Activated naive CD8-positive, alpha-beta T cell treated with anti-CD3 and anti-CD28 coated beads, Interleukin-2, amount 10 ng/mL, durations not matched to agents 7 days and 5 days (primary cell): ENCODE measurements at places on chromosomes 4 and X.
A peak's percentile ranks its signal among the peaks of the same experiment; 100 is the strongest.

- DNase-seq, result no peak
Observed at GRCh38 chr4:65624651-65625050, 45.6 kb downstream of the EPHA5 start.

GRCh38 chr4:15657366-15657765 lies 2.2 kb upstream of the FBXL5 start:
- no peak for DNase-seq

DNA sequence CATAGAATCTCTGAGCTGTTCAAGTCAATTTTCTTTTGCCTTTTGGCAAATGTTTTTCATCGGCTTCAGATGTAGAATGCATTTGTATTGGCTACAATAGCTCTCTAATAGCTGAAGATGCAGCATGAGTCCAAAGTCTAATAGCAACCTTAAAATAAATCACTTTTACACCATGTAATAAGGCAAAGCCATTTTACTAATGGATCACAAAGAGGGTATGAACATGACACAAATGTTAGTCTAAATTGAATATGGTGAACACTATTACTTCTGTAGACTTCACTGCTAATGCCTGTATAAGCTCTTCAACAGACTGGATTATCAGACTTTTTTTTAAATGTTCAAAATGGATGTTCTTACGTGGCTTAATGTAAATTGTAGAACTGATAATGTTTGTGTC lies 645.3 kb downstream of the TLL1 start:
- no peak for DNase-seq

- no peak for DNase-seq
Observed at GRCh38 chr4:144709159-144709558, 63.2 kb downstream of the HHIP start.

DNA sequence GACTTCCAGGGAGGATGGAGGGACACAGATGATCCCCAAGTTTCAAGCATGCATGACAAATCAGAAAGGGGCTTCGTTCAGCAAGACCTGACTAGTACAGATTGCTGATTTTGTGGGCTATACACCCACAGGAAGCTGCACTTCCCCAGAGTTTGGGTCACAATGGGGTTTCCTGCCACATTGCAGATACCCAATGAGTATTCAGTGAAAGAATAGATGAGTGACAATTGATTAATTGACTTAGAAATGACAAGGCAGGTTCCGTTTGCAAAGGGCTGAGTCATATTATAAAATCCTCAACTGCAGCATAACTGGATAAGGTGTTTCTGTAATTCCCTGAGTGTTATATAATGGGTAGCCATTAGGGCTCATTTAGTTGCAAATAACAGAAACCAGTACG lies 146.6 kb upstream of the TBL1X start:
- DNase-seq, result peak; percentile 29

- DNase-seq, result no peak
Observed at GRCh38 chr4:182206916-182207315, 36.3 kb upstream of the TENM3 start.

DNA sequence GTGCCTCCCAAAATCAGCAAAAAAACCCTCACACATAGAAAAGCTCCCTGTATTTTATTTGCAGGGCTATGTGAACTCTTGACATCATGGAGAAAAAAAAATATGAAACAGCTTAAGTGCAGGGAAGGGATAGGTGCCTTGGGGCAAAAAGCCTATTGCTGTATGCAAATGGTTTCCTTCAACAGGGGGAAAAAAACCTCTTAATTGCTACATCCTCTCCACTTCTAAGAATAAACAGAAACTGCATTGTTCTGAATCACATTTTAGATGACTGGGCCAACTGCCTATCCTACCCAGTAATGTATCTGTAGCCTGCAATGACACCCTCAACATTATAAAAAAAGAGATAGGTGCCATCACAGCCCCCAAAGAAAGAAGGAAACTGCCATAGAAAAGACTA lies 229.4 kb upstream of the GALNTL6 start:
- no peak for DNase-seq

GRCh38 chr4:68691186-68691585 lies 20.7 kb upstream of the UGT2B15 start:
- DNase-seq, result no peak

- no peak for DNase-seq
Observed at GRCh38 chrX:4179031-4179430, 465.6 kb upstream of the PRKX start.

DNA sequence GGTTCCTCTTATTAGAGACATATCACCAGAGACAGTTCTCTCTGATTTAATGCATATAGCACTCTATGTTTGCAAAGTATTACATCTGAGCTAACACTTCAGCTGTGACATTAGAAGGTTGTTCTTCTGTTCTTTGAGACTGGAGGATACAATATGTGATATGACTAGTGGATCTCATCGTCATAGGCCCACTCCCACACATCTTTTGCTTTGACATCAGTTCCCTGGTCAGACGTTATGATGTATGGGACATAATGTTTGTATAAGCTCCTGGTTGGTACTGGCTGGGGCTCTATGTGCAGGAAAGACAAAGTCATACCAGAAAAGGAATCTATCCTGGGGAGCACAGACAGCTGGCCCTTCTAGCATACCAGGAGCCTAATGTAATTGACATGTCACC lies 57.7 kb upstream of the MAML3 start:
- DNase-seq, result no peak

- DNase-seq, result no peak
Observed at GRCh38 chr4:6225469-6225868, 25.1 kb upstream of the JAKMIP1 start.

DNA sequence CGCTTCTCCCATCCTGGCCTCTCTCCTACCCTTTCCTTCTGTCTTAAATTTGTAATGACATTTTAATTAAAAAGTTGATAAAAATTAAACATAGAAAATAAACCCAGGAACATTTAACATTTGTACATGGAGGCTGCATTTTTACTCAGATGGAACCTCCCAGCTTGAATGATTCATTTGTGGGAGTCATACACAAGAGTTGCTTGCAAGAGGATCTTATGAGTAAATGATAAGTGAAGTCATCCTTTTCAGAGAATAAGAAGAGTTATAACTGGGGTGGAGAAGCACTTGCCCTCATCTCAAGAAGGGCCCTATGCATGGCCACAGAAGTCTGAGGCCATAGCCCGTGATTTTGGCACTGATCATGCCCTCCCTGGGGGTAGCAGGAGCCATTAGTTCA lies 482.9 kb upstream of the BOD1L1 start:
- no peak for DNase-seq

DNA sequence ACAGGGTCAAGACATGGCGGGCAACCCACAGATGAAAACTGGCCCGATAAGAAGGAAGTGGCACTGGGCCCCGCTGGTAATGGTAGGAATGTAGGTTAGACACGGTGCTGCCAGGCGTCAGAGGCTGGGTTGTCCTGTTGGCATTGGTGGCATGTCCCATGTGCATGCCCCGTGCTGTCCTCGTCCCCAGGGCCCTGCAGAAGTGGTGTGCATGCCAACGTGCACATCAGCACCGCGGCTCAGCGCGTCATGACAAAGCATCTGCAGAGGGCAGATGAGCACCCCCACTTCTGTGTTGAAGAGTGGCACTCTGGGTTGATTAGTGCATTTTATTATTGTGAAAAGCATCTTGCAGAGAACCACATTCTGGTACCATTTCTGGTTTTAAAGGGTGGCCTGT lies 35.6 kb downstream of the NELFA start:
- no peak for DNase-seq

- no peak for DNase-seq
Observed at GRCh38 chr4:187141101-187141500, 417.4 kb upstream of the FAT1 start.

DNA sequence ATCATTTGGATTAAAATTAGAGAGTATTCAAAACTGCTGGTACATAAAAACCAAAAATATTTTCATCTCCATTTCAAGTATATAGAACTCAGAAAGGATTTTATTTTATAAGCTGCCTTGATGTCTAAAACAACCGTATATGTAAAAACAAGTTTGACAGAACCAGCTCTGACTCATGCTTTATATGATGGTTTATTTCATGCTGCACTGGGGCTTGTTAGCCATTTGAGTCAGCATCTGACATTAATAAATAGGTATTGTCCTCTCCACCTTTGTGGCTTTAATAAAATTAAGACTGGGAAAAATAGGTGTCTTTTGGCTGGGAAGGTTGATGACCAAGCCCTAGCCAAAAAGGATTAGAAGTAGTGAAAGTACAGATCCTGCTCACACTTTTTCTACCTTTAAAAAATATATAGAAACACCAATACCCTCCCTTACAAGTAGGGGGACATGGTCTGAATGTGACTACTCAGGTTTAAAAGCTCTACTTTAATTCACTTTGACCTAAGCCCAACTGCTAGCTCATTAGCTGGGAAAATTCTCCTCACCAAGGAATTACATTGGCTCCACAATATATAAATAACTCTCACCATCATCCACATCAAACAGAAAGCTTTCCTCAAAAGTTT lies 228.1 kb downstream of the ADAMTS3 start:
- no peak for DNase-seq

DNA sequence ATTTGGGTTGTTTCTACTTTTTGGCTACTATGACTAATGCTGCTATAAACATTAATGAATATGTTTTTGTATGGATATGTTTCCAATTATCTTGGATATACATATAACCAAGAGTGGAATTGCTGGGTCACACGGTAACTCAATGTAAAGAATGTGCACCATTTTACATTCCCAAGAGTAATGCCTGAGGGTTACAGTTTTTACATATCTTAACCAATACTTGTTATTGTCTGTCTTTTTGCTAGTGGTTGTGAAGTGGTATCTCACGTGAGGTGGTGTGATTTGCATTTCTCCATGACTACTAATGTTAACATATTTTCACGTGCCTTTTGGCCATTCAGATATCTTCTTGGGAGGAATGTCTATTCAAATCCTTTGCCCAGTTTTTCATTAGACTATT lies 200.3 kb upstream of the MAB21L2 start:
- no peak for DNase-seq

DNA sequence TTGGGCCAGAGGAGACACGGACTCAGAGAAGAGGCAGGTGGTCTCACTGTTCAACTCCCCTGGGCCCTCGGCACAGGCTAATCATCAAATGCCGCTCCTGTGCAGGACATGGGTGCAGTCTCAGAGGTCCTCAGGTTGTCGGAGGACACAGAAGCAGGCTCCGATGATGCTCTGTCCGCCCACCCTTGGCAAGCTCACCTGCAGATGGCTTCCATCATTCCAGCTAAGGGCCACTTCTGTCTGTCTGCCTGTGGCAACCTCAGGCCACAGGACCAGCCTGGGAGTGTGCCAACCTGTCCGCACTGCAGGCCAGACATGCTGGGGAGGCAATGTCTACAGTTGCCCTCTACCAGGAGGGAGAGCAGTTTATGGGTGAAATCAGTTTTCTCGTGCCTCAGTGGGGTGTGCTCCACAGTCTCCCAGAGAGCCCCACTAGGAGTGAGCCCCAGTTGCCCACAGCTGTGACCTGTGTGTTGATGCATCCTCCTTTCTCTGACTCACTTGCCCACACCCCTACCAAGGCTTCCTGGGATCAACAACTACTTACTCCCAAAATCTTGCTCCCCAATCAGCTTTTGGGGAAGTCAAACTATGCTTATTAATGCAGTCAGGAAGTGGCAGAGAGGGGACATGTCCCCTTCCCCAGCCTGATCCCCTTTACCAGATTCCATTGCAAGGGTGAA lies 55.9 kb downstream of the HTRA3 start:
- peak; percentile 3 for DNase-seq

DNA sequence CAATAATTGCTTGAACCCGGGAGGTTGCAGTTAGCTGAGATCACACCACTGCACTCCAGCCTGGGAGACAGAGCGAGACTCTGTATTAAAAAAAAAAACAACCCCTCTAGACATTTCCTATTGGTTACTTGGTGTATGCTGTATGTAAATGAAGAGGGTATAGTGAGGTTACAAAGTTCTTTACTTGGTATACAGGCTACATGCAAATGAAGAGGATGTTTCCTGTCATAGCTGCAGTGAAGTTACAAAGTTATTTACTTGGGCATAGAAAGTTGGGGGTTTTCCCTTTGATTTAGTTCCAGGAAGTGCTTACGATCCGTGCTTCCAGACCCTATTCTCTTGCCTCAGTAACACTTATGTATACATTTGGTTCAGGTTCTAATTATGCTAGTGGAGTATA lies 38.4 kb upstream of the CLNK start:
- no peak for DNase-seq

DNA sequence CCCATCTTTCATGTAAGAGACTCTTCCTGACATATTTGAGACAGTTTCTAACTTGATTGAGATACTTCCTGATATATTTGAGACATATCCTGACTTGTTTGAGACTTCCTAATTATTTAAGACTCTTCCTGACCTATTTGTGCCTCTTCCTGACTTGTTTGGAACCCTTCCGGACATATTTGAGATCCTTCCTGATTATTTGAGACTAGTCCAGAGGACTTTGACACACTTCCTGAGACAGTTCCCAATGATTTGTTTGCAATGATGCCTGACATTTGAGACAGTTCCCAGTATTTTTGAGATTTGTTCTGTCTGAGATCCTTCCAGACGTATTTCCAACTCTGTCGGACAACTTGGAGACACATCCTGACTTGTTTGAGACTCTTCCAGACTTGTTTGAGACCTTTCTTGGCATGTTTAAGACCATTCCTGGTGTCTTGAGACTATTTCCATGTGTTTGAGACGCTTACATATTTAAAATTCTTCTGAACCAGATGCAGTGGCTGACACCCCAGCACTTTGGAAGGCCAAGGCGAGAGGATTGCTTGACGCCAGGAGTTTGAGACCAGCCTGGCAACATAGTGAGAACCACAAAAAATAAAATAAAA lies 118.9 kb upstream of the USP9X start:
- no peak for DNase-seq

GRCh38 chrX:107197319-107197718 lies 8.9 kb downstream of the NUP62CL start:
- DNase-seq, result no peak

GRCh38 chr4:6342530-6343293 lies 73.1 kb downstream of the WFS1 start:
- no peak for DNase-seq

DNA sequence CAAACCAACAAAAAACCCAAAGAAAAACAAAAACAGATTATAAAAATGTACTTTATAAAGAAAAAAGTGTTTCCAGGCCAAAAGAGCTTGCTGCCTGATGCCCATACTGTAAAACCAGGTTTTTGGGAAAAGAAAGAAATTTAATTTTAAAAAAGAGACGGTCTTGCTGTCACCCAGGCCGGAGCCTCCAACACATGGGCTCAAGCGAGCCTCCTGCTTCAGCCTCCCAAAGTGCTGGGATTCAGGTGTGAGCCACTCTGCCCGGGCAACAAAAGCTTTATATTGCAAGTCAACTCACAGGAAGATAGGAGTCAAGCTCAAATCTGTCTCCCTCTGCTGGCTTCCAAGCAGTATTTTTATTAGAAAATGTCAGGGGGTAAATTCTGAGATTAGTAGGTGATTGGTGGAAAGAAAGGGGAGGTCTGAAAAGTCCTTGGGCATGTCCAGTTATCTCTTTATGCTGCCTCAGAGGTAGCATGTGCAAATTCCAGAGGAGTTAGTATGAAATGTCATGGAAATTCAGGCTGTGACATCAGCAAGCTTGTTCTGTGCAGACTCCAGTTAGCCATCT lies 39.4 kb downstream of the MGST2 start:
- DNase-seq, result no peak

GRCh38 chrX:1416965-1417760 lies 25.2 kb upstream of the SLC25A6 start:
- DNase-seq, result peak; percentile 7

- DNase-seq, result no peak
Observed at GRCh38 chr4:51906167-51906958, 63.4 kb downstream of the DCUN1D4 start.
